ENCODE measurements at places on chromosomes 2 and 18.

DNA sequence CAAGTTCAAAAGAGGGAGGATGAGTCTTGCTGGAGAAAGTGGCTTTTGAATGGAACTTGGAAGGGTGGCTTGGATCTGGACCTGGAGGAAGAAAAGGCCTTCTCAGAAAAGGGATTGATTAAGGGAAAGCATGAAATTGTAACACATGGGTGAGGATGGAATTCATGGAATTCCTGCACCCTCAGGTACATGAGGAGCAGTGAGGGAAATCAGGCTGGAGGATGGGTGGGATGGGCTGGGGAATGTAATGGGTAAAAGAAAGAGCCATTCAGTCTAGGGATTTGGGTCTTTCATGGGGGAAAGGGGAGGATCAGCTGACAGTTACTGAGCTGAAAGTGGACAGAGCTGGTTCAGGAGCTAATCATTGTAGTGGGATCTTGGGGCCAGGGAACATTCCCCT lies 51.2 kb upstream of the HAAO start:
- no peak for DNase-seq

DNA sequence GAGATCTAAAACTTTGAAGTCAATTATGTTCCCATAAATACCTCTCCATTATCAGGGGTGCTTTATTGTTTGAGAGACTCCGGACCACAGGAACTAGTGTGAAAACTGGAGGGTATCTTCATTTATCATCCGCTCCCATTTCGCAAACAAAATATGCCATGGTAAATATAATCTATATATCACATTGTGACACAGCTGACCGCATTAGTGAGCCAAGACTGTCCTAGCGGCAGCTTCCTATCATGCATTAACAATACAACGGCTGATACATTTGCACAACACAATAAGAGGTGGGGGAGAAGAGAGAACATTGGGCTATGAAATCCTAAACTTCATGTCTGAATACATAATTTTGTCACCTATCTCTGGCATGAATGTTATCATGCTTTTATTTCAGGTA lies 29.5 kb downstream of the BCL11A start:
- no peak for DNase-seq

DNA sequence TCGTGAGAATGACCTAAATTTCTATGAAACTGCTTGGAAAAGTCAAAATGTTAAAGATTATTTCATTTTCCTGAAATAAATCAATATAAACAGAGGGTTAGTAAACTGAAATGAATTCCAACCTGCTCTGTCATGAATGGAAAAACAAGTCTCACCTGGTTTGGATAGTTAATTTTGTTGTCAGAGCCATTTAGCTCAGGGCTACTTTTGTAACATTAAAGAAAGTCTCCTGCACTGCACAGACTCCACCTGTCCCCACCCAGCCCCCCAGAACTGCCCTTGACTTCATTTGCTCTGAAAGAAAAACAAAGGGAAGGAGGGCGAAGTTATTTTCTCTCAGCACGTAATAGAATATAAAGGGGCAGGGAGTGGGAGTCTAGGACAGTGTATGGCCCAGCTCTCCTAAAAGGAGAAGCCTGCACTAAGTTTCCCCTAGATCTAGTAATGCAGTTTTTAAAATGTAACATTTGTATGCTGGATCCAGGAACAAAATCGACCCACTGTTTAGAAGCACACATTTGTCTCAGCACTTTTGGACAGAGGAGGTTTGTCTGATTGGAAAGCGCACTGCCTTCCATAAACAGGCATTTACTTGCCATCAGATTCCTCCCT lies 54.2 kb upstream of the ACSL3 start:
- no peak for DNase-seq

GRCh38 chr2:33014268-33014667 lies 67.5 kb downstream of the LTBP1 start:
- no peak for DNase-seq

DNA sequence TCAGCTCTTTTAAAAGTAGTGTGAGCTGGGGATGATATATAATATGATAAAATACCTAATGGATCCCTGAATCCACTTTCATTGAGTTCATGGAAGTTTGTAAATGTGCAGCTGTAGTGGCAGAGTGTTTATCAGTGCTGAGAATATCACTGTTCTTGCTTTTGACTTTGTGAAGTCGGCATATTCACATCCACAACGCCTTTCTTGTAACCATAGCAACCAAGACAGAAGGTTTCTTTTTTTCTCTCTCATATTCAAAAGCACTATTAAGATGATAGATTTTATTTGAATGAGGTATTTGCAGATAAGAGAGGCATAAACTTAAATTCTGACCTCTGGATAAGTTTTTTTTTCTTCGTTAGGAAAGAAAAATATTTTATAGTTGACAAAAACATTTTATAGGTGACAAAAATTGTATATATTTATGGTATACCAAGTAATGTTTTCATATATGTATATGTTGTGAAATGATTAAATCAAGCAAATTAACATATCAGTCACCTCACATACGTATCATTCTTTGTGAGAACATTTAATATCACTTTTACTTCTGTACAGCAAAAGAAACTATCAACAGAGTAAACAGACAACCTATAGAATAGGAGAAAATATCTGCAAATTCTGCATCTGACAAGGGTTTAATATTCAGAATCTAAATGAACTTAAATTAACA lies 130.0 kb downstream of the PLCL1 start:
- no peak for DNase-seq

- DNase-seq: no peak
Measured at GRCh38 chr2:19046986-19047780, 311.2 kb downstream of the OSR1 start.

- DNase-seq: no peak
Measured at GRCh38 chr2:83487451-83487850, 971.6 kb downstream of the SUCLG1 start.

GRCh38 chr2:233418761-233419546 lies 64.7 kb downstream of the DGKD start:
- no peak for DNase-seq

- DNase-seq: no peak
Measured at GRCh38 chr2:241068942-241069810, 32.9 kb downstream of the MTERF4 start.

GRCh38 chr2:151306621-151307020 lies 17.2 kb upstream of the NMI start:
- no peak for DNase-seq

GRCh38 chr2:65199891-65200290 lies 27.7 kb upstream of the ACTR2 start:
- DNase-seq: no peak
